ENCODE measurements at places on chromosomes 12 and 14.

GRCh38 chr14:56754921-56755320, 55.4 kb downstream of the OTX2 start:
- DNase-seq: no peak

- peak; percentile 92 for DNase-seq
Observed at GRCh38 chr14:75982266-75983018, 647 bp upstream of the TGFB3 start.

DNA sequence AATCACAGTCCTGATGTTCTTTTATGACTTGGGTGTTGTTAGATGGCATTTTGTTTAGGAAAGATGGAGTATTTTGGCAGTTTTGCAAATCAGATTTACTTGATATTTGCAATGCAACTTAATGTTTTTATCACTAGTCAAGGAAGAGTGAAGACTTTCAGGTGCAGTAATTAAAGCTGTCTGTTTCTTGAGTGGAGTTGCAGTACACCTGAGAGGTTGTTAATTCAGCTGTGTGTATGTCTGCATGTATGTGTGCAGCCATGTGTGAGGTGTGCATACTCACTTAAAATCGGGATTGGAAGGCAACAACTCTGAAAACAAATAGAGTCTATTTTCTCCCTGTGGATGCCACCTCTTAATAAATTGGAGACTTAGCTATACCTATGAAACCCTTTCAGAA, 94.5 kb downstream of the RMST start:
- DNase-seq: no peak

DNA sequence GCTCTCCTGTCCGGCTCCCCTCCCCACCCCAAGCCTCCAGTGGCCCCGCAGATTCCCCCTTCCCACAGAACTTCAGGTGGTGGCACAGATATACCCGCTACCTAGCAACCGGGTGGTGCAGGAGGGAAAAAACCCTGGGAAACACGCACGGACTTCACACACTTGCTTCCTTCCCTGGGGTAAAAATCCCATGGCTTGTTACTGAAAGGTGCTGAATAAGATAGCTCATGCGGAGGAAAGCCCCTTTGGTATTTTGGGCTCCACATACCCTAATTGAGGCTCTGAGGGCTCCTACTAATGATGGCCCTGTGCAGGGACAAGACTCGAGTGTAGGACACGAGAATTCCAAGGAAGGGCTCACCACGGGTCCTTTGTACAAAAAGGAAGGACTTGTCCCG, 869 bp upstream of the RIMBP2 start:
- no peak for DNase-seq

- DNase-seq: no peak
Observed at GRCh38 chr12:3148366-3149000, 71.3 kb downstream of the TSPAN9 start.

DNA sequence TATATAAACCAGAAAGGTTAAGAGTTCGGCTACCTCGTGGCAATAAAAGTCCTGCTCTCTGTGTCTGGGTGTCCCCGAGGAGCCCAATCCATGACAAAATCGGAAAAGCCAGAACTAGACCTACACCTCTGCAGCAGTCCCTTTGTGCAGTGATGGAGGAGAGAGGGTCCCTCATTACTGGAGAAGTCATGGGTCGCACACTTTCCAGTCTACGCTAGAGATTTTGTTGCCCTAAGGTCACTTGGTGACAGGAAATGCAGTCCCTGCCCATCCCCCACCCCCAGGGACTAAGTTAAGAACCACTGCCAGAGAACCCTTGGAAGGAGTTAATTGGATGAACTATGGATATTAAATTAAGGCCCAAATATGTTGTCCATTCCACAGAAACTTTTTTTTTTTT, 104.4 kb upstream of the ATF7IP start:
- no peak for DNase-seq

GRCh38 chr14:100715332-100715731, 11.4 kb upstream of the DLK1 start:
- DNase-seq: no peak

DNA sequence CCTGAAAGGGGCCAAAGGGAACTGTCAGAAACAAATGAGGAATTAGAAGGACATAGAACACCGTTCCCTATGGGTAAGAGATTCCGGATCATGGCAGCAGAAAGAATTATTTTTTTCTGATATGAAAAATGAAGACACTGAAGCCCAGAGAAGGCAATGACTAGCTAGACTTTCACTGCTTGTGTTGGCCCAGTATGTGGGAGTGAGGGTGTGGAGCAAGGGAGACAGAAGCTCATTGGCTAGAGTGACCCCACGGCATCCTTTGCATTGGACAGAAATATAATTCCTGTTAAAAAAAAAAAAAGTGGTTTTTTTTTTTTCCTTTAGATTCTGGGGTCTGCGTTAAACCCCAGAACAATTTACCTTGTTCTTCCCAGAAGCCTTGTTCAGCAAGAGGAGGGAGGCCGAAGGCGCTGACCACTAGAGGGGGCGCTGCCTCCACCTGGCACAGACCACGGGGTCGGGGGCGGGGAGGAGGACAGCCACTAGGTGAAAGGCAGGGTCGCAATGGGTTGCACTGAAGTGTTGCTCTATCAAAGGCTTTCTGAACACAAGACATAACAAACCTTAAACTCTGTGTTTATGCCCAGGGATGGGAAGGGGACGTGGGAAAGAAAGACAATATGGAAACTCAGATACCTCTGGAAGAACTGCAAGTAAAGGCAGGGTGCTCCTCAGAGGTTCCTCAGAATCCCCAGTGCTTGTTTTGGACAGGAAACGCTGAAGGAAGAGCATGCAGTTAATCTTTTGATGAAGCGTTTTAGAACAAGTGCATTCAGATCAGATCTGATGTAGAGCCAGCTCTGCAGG, 156.8 kb downstream of the KCNA5 start:
- DNase-seq: peak; percentile 30

DNA sequence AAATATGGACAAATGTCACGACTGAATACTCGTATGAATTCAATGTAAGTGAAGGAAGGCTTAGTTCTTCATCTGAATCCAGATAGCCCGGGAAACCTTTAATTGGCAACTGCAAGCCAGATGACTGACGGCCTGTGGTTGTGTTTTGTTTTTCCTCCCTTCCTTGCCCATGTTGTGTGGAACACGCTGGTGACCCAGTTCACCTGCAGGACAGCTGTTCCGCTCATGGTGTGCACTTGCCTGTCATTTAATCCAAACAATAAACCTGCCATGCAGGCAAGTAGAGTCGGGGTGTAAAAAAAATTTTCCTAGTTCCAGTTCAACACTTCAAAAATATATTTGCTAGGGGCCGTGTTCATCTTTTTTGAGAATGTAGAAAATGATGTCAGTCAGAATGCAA, 88.0 kb downstream of the TMEM132D start:
- no peak for DNase-seq

GRCh38 chr14:60945984-60946383, 34.9 kb downstream of the TRMT5 start:
- no peak for DNase-seq

- DNase-seq: no peak
Observed at GRCh38 chr12:108457006-108457733, 57.9 kb upstream of the FICD start.

GRCh38 chr12:51970904-51971646, 19.6 kb downstream of the ACVR1B start:
- DNase-seq: no peak

All from right lung (tissue), 10 donors.